Epithelial cell of esophagus (primary cell): ENCODE measurements at places on chromosomes 6 and 20.

DNA sequence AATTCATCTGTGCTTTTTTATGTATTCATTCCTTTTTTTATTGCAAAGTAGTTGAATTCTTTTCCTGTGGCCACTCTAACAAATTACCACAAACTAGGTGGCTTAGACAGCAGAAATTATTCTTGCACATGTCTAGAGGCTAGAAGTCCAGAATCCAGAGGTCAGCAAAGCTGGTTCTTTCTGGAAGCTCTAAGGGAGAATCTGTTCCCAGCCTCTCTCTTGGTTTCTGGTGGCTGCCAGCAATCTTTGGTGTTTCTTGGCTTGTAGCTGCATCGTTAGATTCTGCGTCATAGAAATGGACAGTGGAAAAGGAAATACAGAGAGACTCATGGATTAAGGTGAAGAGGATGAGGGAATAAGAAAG lies 39.3 kb downstream of the GSTA2 start:
- peak; percentile 45 for DNase-seq

DNA sequence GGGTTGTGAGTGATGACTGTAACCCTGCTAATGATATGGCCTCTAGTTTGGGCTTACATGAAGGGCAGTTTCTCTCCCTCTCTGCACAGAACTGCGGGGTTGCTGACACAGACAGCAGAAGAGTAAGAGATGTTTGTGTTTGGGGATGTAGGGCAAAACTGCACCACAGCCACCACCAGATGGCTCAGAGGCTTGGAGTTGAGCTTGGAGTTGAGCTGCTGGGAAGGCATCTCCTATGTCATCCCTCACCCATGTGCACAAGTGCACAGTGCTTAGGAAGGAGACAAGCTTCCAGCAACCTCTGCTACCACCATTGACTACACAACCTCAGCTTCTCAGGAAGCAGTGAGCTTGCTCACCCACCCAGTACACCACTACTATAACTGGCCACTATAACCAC lies 303.9 kb upstream of the DEFB112 start:
- DNase-seq = peak; percentile 1

- DNase-seq = peak; percentile 76
These were observed 183.2 kb upstream of the MYLIP start for GRCh38 chr6:15945593-15946159.

DNA sequence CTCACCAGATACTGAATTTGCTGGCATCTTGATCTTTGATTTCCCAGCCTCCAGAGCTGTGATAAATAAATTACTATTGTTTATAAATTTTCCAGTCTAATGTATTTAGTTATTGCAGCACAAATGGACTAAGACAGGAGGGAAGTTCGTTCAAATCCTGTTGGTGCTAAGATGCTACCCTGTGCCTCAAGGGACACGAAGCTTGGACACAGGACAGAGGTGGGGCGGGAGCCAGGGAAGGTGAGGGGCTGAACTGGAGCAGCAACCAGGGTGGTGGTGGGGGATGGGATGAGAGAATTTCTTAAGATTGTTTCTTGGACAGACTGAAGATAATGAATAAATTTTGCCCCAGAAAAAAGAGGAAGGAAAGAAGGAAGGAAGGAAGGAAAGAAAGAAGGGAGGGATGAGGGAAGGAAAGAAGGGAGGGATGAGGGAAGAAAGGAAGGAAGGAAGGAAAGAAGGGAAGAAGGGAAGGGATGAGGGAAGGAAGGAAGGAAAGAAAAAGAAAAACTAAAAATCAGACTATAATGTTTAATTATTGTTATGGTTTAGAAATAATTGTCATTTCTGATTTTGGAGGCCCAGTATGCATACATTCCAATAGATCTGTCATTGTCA lies 127.2 kb downstream of the CDC5L start:
- no peak for DNase-seq

DNA sequence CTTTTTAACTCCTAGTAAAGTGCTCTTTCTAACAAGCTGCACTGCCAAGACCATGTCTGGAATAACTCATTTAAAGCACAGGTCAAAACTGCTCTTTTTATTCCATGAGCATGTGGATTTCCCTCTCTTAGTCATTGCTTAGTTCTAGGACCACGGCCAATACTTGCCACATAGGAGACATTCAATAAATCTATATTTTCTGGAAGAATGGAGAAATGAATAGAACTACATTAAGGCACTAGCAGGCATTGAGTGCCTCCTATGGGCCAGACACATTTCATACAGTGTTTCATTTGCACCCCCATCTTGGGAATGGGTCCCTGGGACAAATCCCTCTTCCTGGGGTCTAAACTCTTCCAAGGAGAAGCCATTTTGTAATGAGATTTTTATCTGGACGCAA lies 552.8 kb upstream of the CITED2 start:
- DNase-seq = no peak

- DNase-seq = peak; percentile 17
These were observed 56.4 kb upstream of the PHACTR2 start for GRCh38 chr6:143621159-143621873.

DNA sequence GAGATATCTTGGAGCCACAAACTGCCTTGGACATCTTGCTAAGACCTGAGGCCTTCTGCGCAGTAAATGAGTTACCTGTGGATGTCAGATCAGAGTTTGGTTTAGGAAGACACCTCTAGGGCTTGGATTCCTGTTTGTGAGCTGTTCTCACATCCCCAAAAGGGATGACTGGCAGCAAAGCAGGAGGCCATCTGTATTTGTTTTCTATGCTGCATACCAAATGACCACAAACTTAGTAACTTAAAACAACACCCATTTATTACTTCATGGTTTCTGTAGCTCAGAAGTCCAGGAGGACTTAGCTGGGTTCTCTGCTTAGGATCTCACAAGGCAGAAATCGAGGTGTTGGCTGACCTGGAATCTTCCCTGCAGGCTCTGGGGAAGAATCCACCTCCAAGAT lies 116.7 kb downstream of the UNC5CL start:
- peak; percentile 32 for DNase-seq

DNA sequence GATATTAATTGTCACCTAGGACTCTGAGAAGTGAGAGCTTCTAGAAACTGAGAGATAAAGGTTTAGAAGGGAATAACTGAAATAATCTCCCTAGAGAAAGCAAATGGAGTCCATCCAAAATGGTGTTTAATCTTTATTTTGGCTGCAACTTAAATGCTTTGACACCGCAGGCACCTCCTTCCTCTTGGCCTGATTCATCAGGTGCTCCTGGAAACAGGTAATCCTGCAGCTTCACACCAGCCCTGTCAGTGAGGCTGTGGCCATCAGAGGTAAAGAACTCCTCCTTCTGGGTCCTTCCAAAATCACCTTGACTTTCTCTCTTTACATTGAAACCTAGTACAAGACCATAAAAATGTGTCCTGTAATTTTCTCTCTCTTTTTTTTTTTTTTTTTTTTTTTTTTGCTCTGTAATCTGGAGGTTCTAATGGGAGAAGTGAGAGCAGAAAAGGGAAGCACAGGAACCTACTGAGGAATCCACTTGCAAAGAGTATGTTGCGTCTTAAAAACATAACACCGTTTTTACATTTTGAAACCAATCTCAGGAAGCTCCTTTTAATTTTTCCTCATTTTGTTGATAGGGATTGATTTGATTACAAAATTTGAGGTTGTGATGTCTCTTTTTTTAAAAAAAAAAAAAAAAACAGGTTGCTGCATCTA lies 124.2 kb downstream of the LRRC1 start:
- DNase-seq = peak; percentile 47

DNA sequence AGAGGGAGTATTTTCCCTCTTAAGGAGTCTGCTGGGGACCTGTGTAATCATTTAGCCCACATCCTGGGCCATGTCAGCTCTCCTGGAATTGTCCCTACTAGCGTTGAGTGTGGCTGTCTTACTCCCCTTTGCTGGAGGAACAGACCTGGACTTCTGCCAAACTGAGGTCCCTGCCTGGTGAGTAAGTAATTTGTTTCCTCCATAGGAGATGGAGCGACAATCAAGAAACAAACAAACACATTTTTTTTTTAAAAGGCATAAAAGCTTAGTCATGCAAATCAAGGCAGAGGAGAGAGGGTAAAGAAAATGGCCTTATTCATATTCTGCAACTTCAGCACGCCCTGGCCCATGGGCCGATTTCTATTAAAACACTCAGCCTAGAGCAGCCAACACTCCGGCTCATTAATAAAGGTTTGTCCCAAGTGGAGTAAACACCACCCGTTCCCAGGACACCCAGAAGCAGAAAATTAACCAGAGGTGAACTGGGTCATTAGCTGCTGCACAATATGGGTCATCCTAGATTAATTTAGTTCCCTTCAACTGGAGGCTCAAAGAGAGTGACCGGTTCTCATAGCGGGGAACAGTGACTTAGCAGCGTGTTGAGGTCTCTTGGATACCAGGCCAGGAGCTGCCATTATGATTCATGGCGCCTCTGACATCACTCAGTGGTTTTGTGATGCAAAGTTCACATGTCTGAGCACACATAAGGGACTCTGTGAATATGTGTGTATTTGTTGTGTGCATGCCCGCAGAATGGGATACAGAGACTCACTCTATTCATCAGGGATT lies 165.0 kb upstream of the SULF2 start:
- peak; percentile 80 for DNase-seq

DNA sequence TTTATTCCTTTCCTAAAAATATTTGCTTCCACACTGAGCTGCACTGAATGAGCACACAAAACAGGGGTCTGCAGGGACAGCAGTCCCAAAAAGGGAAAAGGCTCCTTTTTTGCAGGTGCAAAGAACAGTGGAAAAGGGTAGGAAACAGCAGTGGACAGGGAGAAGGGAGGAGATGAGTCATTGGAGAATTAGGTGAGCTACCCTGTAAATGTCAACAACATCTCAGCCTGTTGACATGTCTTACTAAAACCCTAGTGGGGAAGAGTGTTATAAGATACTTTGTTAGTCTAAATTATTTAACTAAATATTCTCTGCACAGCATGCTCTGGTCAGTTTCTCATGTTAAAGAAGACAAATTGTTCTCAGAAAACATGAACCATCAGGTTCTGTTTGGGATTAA lies 151.5 kb upstream of the FBXL4 start:
- peak; percentile 9 for DNase-seq

DNA sequence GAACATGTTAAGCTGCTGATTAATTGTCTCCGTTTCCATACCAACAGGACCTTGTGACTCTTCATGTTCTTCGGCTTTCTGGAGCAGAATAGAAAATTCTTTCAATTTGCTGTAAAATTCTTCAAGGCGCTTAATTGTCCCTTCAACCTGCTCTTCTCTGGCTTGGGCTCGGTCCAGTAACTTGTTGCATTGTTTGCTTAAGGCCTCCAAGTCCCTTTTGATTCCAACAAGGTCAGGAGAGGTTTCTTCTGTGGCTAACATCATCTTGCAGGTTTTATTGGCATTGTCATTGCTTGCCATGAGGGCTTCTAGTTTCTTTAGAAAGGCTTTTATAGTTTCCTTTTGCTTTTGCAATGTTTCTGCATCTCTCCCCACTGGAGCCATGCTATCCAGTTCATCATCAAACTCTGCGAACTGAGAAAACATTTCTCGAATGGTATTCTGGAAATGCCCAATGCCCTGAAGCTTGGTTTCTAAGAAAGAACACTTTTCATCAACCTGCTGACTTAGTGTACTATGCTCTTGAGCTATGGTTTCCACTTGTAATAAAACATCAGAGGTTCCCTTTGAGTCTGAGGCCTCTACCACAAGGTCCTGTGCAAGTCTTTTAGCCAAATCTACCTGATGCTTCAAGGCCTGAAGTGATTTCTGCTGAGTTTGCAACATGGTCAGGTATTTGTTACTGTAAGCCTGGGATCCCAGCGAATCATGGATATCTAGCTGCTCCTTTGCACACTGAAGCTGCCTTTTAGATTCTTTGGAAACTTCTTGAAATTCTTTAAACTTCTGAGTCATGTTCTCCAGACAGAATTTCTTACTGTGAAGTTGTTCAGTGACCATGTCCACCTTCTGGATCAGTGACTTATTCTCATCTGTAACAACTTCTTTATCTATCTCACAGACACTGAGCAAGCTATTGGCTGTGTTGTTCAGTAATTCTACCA lies 90.2 kb downstream of the DST start:
- DNase-seq = no peak

DNA sequence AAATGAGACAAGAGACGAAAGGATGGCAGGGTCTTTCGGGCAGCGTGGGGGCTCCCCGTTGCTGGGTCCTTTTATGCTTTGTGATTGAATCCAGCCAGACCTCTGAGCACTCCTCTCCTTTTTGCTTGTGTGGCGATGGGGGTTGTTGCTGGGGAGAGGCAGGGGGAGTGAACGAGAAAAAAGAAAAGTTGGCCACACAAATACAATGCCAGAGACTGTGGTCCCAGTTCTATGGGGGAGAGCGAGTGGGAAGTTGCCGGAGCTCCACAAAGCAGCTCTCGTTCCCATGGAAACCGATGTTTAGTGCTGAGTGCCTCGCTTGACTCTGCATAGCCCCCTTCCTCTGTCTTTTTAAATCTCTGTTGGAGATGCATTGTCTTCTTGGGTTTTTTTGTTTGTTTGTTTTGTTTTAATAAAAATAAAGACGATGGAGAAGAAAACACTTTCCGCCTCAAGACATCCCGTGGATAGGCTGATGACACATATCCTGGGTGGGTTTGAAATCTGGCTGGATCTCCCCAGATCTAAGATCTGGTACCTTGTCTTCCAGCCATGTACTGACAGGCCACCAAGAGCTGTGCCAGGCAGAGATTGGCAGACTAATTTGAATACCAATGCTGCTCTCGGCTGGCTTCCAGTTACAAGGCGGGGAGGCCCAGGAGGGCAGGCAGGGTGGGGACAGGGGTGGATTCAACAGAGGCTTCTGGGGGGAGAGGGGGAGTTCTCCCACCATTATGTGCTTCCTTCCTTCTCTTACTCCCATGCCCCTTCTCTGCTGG lies 529.3 kb downstream of the QKI start:
- DNase-seq = peak; percentile 1

DNA sequence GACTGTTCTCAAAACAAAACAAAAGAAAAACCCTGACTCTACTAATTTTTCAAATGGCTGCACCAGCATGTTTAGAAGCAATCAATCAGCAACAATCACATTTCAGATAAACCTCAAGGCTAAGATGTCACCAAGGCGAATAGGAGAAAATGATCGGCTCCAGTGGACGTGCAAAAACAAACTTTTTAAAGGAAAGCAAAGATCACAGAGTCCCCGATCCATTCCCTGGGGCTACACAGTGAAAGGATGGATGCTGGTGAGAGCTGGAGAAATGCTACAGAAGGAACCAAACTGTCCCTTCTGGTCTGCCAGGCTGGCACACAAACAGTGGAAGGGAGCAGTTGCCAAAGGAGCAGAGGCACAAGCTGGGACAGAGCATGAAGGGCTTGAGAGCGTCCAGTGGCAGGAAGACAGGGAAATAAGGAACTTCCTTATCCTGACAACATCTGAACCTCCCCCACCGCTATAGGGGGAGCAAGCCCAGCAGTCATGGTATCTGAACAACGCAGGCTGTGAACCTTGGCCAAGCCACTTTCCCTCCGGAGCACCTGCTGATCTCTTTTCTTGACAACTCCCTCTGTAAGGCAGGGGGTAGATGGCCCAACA lies 73.7 kb upstream of the HIVEP1 start:
- DNase-seq = no peak

- DNase-seq = no peak
These were observed 22.1 kb downstream of the BACH2 start for GRCh38 chr6:90274451-90275030.

DNA sequence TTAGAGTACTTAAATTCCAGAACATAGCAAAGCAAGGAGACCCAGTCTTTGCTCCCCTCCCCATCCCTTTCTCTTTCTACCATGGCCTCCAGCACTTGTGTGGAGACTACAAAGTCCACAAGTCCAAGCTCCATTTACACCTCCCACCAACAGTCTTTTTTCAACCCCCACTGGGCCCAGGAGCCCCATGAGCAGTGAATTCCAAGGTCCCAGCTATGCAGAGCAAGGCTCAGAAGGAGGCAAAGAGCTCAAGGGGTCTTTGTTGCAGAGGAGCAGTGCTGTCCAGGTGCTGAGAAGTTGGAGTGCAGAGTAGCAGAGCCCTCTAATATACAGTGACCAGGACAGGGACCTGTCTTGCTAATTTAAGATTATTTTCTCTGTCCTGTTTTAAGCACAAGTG lies 9.0 kb downstream of the PAK5 start:
- DNase-seq = no peak
